ENCODE measurements at places on chromosomes 13 and 19. TPM values are rescaled to one million over a fixed set of nuclear protein-coding genes. Genes with fewer than 3 reads are reported as not detected.

GRCh38 chr19:33712268-33712667, 84.4 kb upstream of the KCTD15 start:
- DNase-seq: no peak

DNA sequence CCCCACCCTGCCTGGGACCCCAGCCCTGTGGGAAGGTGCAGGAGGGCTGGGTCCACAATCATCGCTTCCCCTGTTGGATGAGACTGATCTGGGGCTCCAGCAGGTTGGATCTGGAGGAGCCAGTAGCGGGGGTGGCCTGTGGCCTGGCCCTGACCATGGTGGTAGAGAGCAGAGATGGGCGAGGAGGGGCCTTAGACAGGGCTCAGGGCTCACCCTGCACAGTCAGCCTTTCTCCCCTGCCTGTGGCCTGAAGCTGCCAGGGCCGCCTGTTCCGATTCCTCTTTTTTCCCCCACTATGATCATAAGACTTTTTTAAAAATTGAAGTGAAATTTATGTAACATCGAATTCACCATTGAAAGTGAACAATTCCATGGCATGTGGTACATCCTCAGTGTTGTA, 18.2 kb downstream of the SIN3B start:
- no peak for DNase-seq

DNA sequence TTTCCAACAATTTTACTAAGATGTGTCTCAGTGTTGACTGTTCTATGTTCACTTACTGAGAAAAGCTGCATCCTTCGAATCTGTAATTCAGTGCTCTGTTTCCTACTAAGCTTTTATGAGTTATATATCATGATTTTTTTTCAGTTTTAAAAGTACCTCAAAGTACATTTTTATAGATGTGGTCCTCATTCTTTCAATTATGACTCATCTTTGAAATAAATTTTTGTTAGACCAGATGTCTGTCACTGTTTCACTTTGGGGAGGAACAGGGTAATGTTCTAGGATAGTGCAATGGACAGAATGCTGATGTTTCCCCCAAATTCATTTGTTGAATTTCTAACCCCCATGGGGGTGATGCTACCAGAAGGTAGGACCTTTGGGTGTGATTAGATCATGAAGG, 74.8 kb downstream of the NALCN start:
- no peak for DNase-seq

- DNase-seq: no peak
Observed at GRCh38 chr13:53112522-53112921, 83.9 kb downstream of the OLFM4 start.

GRCh38 chr19:33620611-33621010, 1.1 kb upstream of the CHST8 start:
- DNase-seq: no peak

- DNase-seq: no peak
Observed at GRCh38 chr13:91922969-91923592, 524.7 kb downstream of the GPC5 start.

DNA sequence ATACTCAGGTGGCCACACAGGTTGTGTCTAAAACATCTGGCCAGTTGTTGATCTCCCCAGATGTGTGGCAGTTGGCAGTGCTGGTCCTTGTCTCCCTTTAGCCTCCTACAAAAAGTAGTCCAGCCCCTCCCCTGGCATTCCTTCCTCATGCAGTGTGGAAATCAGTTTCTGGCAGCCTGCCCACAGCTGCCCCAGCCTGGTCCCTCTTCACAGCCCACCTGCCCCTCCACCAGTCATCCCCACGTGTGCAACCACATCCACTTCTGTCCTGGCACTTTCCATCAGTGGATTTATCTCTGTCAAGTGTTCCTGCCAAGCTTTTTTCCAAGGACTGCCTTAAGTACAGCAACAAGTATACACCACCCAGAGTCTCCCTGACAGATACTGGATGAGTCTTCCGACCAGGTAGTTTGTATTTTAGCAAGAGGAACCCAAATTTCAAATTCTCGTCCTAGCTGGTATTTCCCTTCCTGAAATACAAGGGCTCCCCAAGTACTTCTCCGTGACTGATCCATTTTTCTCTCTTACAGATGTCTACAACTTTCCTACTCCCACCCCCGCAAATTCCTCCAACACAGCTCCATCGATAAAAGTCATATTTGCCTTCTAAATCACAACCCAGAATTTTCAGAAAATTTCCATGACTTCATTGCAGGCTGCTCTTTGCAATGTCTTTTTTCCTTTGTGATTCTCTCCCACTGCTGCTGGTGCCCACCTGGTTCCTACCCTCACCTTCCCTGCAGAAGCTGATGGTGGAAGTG, 313.5 kb downstream of the FOXO1 start:
- no peak for DNase-seq

DNA sequence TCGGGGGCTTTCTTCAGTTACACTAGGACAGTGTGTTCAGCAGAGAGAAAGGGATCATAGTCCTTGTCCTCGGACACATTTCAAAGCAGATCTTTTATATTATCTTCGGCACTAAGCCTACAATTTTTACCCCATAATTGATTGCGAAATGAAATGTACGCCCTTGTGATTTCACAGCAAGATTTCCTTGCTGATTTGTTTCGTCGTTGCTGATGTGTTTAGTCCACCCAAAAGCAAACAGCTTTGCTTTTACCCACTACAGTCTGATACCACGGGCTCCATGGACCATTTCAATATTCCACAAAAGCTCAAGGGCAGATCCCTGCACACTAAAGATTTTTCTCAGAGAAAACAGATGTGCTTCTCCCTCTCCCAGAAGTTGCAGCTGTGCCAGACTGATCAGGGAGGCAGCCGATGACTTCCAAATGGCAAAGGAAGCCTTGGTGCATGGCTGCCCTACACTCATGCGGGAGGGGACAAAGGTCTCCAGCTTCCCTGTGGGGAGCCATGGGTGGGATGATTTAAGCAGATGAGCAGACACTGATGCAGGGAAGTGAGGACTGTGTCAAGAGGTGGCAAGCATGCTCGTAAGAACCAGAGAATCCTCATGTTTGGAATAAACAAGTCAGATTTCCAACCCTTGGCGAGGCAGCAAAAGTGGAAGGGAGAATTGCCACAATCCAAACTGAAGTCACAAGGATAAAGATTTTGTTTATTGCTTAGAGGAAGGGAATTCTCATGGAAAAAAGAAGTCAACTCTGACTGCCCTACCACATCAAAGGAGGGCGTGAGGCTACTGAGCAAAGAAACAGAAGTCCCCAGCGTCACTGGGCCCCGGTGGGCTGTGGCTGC, 81.1 kb downstream of the STK24 start:
- DNase-seq: no peak

DNA sequence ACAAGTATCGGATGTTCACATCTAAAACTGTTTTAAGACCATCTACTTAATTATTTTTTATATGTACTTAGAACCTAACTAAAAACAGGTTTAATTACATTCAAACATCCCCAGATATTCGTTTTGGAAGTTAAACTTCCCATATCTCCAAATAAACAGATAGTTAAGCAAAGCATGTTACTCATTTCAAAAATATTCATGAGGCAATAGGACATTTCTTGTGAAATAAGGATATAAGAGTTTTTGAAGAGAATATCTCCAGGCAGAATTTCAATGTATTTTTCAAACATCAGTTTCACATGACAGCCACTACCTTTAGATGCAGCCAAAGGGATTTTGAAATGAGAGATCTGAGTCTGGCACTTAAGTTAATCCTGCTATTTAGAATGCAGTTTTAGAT, 697.5 kb downstream of the SLITRK1 start:
- peak; percentile 21 for DNase-seq

GRCh38 chr13:25910991-25911419, 140.8 kb downstream of the SHISA2 start:
- DNase-seq: no peak

DNA sequence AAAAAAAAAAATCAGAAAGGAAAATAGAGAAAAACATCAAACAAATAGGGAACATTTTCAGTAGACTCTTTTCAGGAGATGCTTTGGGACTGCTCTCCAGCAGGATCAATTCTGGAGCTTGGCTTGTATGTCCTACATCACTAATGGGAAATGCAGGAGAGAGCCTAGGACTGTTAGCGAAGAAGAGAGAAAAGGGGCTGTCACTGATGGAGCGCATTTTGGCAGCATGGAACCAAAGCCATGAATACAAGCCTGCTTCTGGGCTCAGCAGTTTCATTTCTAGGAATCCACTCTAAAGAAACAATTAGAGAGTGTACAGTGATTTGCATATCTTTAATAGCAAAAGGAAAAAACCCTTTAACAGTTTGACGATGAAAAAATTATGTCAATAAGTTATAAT, 203.9 kb downstream of the NUFIP1 start:
- DNase-seq: no peak

GRCh38 chr13:110615005-110615321, 382 bp upstream of the NAXD start:
- no peak for DNase-seq

DNA sequence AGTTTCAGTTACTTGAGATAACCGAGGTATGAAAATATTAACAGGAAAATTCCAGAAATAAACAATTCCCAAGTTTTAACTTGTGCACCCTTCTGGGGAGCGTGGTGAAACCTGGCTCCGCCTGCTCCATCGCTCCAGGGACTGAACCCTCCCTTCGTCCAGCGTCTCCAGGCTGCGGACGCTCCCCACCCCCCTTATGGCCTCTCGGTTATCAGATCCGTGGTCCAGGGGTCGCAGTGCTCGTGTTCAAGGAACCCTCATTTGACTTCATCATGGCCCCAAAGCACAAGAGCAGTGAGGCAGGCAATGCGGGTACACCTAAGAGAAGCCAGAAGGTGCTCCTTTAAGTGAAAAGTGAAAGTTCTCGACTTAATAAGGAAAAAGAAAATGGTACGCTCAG, 71.1 kb downstream of the ATP11A start:
- no peak for DNase-seq

DNA sequence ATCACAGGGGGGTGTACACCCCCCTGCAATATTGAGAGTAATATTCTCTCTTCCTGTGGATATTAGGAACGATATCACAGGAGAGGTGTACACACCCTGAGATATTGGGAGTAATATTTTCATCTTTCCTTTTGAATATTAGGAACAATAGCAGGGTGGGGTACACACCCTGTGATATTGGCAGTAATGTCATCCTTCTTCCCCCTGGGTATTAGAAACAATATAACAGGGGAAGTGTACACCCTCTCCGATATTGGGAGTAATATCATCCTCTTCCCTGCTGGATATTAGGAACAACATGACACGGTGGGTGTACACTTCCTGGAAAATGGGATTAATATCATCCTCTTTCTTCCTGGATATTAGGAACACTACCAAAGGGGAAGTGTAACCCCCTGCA, 57.8 kb upstream of the CEACAM21 start:
- no peak for DNase-seq

GRCh38 chr13:99383946-99384345, 76.7 kb upstream of the GPR183 start:
- no peak for DNase-seq

DNA sequence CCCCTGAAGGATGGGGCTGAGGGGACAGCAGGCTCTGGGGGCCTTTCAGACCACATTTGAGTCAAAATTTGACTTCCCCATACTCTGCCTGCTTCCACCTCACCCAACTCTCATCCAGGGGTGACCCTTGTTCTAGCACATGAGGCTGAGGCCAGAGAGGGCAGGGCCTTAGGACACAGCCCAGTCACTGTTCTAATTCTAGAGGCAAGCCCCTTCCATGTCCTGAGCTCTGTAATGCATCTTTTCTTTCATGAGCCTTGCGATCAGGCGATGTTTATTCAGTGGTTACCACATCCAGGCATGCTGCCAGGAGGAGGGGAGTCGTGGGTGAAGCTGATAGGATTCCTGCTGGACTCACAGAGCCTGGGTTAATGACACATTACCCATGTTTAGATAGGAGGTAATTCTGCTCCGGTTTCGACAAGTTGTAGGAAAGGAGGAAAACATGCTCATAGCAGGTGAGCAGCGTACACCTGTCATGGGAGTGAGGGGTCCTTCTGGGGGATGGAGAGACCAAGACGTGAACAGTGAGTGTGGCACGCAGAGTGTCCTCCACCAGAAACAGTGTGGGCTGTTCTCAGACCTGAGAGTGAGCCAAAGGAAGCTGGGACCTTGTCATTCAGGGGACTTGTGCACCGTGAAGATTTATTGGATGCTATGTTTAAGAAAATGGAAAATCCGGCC, 9.3 kb downstream of the RPS9 start:
- peak; percentile 96 for DNase-seq

GRCh38 chr19:18282021-18282787, 782 bp upstream of the JUND start:
- DNase-seq: peak; percentile 69

GRCh38 chr13:79626924-79627323, 146.0 kb downstream of the NDFIP2 start:
- no peak for DNase-seq

GRCh38 chr13:27041341-27041740, 130.3 kb downstream of the USP12 start:
- DNase-seq: no peak

- no peak for DNase-seq
Observed at GRCh38 chr19:53466726-53467484, 628 bp upstream of the ZNF813 start.

- no peak for DNase-seq
Observed at GRCh38 chr19:42394751-42395150, 4.7 kb upstream of the CNFN start.

- DNase-seq: no peak
Observed at GRCh38 chr13:100280681-100281080, 191.8 kb downstream of the PCCA start.

DNA sequence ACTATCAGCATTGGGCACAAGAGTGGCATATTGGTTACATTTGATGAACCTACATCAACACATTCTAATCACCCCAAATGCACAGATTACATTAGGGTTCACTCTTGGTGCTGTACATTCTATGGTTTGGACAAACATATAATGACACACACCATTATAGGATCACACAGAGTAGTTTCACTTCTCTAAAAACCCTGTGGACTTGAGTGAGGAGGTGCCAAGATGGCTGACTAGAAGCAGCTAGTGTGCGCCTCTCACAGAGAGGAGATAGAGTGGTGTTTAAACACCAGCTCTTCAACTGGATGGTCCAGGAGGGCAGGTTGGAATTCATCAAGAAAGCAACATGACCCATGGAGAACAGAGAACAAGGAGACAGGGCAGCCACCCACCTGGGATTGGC, 265.6 kb downstream of the TDRD3 start:
- no peak for DNase-seq

- no peak for DNase-seq
Observed at GRCh38 chr13:72383646-72384045, 343.8 kb downstream of the MZT1 start.

TDRD3 gene
- 8.3 TPM for polyA plus RNA-seq

TMEM255B gene
- 4.3 TPM for polyA plus RNA-seq

APOC4 gene
- not detected for polyA plus RNA-seq

ZNF571 gene
- 1.6 TPM for polyA plus RNA-seq

C5AR1 gene
- polyA plus RNA-seq: 0.50 TPM

RGL3 gene
- 0.16 TPM for polyA plus RNA-seq

PNMA8A gene
- polyA plus RNA-seq: 4.2 TPM

ZNF415 gene
- polyA plus RNA-seq: 14.5 TPM

ADPRHL1 gene
- polyA plus RNA-seq: 0.35 TPM

SHISA7 gene
- not detected for polyA plus RNA-seq

SELENOV gene
- polyA plus RNA-seq: not detected

Measured in AG04450 (cell line).